Kidney (tissue), 22 donors: ENCODE measurements at places on chromosomes 1 and 21. TPM values are rescaled to one million over a fixed set of nuclear protein-coding genes. Genes with fewer than 3 reads are reported as not detected.

DNA sequence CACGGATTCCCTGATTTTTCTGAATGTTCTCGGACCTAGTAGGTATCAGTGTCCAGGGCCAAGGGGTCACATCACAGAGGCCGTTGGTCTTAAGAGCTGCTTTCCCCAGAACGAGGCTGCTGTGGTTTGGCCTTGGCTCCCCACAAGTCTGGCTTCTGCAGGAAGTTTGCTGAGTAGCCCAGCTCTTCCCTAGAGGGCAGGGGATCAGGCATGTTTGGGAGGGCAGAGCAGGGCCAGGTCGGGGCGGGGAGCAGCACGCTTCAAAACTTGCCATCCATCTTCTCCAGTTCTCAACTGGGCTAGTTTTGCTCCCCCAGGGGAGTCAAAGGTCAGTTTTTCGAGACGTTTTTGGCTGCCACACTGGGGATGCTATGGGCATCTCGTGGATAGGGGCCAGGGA lies 37.0 kb downstream of the MAN1C1 start:
- H3K27ac ChIP-seq: no peak overlapping the region
- no peaks in the 10 kb centered on the region for H3K4me1 ChIP-seq
- no peaks in the 10 kb centered on the region for H3K36me3 ChIP-seq
- DNase-seq: peak; percentile 7
- no peak overlapping the region for H3K4me3 ChIP-seq

- no peaks in the 10 kb centered on the region for H3K27me3 ChIP-seq
- H3K36me3 ChIP-seq: no peaks in the 10 kb centered on the region
- no peak overlapping the region for H3K4me3 ChIP-seq
- no peaks in the 10 kb centered on the region for H3K4me1 ChIP-seq
- DNase-seq: no peak
Measured at GRCh38 chr1:41777695-41778094, 141.0 kb downstream of the HIVEP3 start.

GRCh38 chr1:47992720-47993415 lies 4.3 kb downstream of the TRABD2B start:
- peak; percentile 57 for DNase-seq
- no peak overlapping the region for H3K4me3 ChIP-seq
- peak overlapping the region; percentile 59 for H3K27ac ChIP-seq
- no peaks in the 10 kb centered on the region for H3K36me3 ChIP-seq
- H3K4me1 ChIP-seq: no peaks in the 10 kb centered on the region

Gene EPHB2
- total RNA-seq: 9.5 TPM

GRCh38 chr1:3068564-3069431 lies at the start of gene PRDM16:
Gene PRDM16 (plus strand): TSS chr1:3069203. CDS start chr1:3069260, 57 bp downstream.
- H3K36me3 ChIP-seq: no peaks in the 10 kb centered on the region
- no peaks in the 10 kb centered on the region for H3K4me1 ChIP-seq
- peak within 1 kb of the TSS; percentile 69 for H3K4me3 ChIP-seq
- peak within 1 kb of the TSS; percentile 90 for H3K27ac ChIP-seq
- H3K27me3 ChIP-seq: peaks cover 25% of the 10 kb centered on the region
- peak; percentile 71 for DNase-seq

Gene FOXD2
- 0.82 TPM for total RNA-seq

DNA sequence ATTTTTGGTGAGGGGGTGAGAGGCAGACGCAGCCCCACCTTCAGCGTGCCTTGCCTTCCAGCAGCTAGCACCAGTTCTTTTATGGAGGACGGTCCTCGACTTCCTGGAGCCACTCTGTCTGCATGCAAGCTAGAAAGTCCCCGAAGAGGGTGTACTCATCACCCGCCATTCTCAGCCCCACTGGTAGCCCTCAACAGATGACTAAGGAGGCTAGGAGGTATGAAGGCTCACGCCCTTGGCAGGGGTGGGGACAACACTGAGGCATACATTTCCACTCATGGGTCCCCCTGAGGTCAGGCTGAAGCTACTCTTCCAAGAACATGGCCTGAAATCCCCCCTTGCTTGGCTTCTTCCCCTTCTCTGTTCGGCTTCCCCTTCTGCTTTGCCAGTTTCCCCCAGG lies 8.9 kb upstream of the PTPRF start:
- no peak for DNase-seq
- no peak overlapping the region for H3K27ac ChIP-seq
- no peaks in the 10 kb centered on the region for H3K27me3 ChIP-seq
- no peaks in the 10 kb centered on the region for H3K36me3 ChIP-seq
- H3K4me1 ChIP-seq: no peaks in the 10 kb centered on the region

DNA sequence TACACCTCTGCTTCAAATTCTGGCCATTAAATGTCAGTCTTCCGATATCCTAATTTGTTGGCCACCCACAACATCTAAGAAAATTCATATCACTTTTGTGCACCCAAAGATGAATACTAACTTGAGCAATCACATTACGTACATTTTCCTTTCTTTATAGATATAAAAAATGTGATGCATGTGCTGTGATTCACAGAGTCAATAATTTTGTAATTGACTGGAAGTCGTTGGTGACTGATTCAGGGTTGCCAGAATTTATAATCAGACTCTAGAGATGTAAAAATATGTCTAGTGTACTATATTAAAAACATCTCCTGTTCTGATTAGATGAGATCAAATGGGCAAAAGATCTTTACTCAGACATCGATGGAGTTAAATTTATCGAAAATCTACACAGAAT lies 150.0 kb upstream of the KCTD3 start:
- no peaks in the 10 kb centered on the region for H3K4me1 ChIP-seq
- no peak overlapping the region for H3K27ac ChIP-seq
- no peaks in the 10 kb centered on the region for H3K27me3 ChIP-seq
- no peaks in the 10 kb centered on the region for H3K36me3 ChIP-seq
- DNase-seq: no peak

Gene ITPKB
- 39.3 TPM for total RNA-seq

Gene ARHGAP30
- total RNA-seq: 21.6 TPM

DNA sequence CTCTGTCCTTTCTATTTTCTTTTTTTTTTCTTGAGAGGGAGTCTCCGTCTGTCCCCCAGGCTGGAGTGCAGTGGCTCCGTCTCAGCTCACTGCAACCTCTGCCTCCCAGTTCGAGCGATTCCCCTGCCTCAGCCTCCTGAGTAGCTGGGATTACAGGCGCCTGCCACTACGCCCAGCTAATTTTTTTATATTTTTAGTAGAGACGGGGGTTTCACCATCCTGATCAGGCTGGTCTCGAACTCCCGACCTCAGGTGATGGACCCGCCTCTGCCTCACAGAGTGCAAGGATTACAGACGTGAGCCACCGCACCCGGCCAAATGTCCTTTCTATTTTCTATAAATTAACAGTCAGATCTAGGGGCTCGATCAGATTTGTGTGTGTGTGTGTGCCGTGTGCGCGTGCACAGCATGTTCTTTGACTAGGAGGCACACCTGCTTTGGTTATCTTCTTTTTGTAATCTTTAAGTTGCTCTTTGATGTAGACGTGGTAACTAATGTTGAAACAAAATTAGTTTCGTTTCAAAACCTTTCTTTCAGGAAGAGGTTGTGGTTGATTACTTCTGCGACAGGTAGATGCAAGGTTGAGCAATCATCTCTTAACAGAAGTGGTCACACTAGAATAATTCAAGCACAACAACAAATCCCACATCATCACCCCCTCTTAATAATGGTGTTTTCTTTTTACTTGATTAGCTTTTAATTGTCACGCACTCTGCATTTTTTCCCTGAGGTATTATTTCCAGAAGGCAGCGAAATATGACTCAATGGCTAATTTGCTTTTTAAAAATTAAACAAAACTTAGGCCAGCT lies 779 bp upstream of the DEGS1 start:
- H3K27me3 ChIP-seq: no peaks in the 10 kb centered on the region
- DNase-seq: no peak
- peak overlapping the region; percentile 94 for H3K27ac ChIP-seq
- peaks cover 4% of the 10 kb centered on the region for H3K4me1 ChIP-seq
- H3K4me3 ChIP-seq: peak overlapping the region; percentile 68

DNA sequence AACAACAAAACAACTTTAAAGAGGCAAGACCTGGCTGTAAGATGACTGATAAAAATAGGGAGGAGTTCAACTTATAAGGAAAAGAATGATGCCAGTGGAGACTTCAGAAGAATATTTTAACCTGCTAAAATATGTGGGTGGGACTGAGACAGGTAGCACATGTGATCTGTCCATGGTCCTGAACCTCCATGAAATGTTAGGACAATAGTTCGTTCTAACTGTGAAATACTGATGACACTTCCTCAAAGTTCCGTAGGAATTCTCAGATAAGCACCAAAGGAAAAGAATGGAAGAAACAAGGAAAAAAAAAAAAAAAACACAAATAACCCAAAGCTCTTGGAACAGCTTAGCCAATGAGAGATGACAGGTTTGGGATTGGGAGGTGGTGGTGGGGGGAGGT lies 44.7 kb downstream of the CDC42BPA start:
- H3K4me3 ChIP-seq: no peak overlapping the region
- no peaks in the 10 kb centered on the region for H3K4me1 ChIP-seq
- no peaks in the 10 kb centered on the region for H3K36me3 ChIP-seq
- DNase-seq: peak; percentile 66
- H3K27me3 ChIP-seq: no peaks in the 10 kb centered on the region

- no peak for DNase-seq
- no peaks in the 10 kb centered on the region for H3K4me1 ChIP-seq
- no peaks in the 10 kb centered on the region for H3K36me3 ChIP-seq
- H3K27me3 ChIP-seq: no peaks in the 10 kb centered on the region
- no peak overlapping the region for H3K4me3 ChIP-seq
Measured at GRCh38 chr1:101632548-101633272, 364.0 kb downstream of the OLFM3 start.

Gene HSPG2
- 510 TPM for total RNA-seq

DNA sequence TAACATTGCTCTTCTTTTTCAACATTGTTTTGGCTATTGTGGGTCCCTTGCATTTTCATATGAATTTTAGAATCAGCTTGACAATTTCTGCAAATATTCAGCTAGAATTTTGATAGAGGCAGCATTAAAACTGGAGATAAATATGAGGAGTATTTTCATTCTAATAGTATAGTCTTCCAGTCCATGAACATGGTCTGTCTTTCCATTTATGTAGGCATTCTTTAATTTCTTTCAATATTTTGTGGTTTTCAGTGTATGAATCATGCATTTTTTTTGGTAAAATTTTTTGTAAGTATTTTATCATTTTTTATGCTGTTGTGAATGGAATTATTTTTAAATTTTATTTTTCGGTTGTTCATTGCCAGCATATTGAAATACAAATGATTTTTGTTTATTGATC lies 97.2 kb downstream of the DNAH14 start:
- no peak overlapping the region for H3K27ac ChIP-seq
- no peaks in the 10 kb centered on the region for H3K4me1 ChIP-seq
- DNase-seq: no peak

Gene ST6GALNAC5
- total RNA-seq: 0.50 TPM

GRCh38 chr1:188261849-188262248 lies 1433.1 kb downstream of the PLA2G4A start:
- DNase-seq: no peak
- no peaks in the 10 kb centered on the region for H3K36me3 ChIP-seq
- H3K4me3 ChIP-seq: no peak overlapping the region

GRCh38 chr1:246221485-246222255 lies 285.4 kb downstream of the SMYD3 start:
- no peak for DNase-seq
- H3K36me3 ChIP-seq: no peaks in the 10 kb centered on the region
- no peak overlapping the region for H3K27ac ChIP-seq
- no peak overlapping the region for H3K4me3 ChIP-seq
